Stimulated activated CD4-positive, alpha-beta T cell treated with anti-CD3 and anti-CD28 coated beads, Interleukin-15, amount 100 ng/mL, for 48 hours (primary cell): ENCODE measurements at places on chromosomes 16 and 17.

DNA sequence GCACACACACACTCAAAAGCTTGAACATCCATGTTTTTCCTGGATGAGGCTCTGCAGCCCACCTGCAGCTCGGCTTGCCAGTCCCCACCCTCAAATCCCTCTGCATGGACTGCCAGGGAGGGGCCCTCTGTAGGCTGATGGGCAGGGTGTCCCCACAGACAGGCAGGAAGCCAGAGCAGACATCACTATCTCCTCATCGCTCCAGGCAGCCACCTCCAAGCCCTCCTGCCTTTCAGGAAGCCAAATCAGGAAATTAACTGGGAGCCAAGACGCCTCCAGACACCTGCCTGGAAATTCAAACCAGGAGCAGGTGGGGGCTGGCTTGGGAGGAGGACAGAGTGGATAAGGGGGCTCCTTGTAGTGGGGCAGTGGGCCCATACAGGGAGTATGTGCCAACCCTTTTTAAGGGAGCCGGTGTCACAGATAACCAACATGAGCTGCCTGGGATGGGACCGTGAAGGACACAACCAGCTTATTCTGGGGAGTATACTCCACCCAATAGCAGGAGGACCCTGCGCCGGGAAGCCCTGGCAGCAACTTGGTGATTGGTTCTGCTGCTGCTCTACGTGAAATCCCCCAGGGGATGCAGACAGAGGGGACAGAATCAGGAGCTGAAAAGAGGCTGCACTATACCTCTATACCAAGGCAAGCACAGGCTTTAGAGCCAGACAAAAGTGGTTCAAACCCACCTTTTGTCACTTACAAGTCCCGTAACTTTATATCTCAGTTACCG lies 139.1 kb downstream of the CCT6B start:
- no peak for DNase-seq

- DNase-seq = no peak
Observed at GRCh38 chr17:37710344-37710886, 34.4 kb downstream of the HNF1B start.

- no peak for DNase-seq
Observed at GRCh38 chr16:5581908-5582307, 484.3 kb upstream of the EEF2KMT start.

DNA sequence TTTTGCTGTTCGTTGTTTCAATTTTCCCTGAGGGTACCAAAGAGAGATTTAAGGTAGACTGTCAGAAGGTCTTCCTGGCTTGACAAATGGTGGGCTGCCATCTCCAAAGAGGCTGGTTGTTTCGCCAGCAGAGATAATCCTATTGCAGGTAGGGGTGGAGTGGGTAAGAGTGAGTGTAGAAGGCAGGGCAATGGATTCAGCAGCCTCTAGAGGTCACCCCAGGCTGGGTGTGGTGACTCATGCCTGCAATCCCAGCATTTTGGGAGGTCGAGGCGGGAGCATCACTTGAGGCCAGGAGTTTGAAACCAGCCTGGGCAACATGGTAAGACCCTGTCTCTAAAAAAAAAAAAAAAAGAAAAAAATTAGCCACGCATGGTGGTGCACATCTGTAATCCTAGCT lies 34.6 kb downstream of the DCAKD start:
- no peak for DNase-seq

DNA sequence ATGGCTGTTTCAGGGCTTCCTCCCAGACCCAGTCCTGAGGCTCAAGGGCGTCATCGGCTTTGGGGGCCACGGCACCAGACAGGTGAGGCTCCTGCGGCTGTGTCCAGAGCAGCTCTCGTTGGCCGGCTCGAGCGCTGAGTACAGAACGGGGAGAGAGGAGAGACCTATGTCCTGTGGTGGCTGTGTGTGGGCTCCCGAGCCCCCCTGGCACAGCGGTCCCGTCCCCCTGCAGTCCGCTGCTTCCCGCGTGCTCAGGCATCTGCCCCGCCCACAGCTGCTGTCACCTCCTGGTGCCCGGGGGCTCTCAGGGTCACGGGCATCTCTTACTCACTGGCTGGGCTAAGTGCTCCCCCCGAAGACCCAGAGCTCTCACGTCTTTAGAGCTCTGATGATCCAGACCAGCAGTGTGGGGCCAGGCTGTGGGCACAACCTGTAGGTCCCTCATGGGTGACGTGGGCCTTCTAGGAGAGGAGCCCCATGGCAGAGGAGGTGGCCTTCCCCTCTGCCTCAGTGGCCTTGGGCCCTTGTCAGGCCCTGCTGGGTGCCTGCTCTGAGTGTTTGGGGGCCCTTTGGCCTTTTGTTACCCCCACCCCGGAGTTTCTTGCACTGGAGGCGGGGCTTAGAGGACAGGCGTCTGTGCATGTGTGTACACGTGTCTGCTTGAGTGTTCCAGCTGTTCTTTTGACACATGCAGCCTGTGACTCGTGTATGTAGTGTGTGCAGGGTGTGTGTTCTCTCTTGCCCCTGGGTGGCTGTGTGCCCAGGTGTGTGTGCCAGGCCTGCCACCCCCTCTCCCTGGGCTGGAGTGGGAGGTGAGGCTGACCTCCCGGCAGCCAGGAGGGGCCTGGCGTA lies 3.5 kb downstream of the WDR90 start:
- no peak for DNase-seq

DNA sequence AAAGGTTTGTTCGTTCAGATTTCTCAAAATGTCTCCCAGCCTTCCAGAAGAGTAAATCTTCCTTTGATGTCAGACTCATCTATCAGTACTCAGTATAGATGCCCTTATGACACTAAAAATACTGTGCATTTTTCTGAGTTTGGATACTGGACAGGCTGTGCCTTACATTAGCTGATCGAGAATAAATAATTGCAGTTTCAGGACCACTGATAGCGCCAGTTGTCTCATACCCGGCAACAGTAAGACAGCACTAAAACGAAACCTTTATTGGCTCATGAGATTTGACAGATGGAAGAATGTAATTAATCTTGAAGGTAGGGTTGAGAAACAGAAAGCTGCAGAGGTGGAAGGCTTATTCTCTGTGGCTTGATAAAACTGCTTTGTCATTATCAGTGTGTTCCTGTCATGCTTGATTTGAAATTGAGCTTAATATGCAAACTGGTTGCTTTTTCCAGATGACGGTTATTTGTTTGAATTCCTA lies 1.2 kb downstream of the ATP6V0A1 start:
- no peak for DNase-seq

DNA sequence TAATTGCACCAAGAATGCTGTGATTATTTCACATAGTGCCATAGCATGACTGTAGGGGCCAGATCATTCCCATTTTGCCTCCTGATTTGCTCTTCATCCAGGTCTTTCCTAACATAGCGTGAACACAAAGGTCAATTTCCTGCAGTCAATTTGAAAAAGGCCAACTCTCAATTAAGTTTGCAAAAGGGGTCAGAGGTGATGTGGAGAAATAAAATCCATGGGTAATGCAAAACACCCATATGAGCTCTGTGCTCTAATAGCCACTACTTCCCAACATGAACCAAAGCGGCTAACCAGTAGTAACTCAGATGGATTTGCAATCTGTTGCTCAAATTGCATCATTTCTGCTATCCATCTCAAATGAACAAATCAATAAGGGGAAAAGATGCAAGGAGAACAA lies 275.5 kb upstream of the SOX9 start:
- no peak for DNase-seq

- no peak for DNase-seq
Observed at GRCh38 chr16:23724096-23724784, 11.2 kb upstream of the ERN2 start.

GRCh38 chr17:77893144-77894044 lies 65.1 kb upstream of the TNRC6C start:
- no peak for DNase-seq

DNA sequence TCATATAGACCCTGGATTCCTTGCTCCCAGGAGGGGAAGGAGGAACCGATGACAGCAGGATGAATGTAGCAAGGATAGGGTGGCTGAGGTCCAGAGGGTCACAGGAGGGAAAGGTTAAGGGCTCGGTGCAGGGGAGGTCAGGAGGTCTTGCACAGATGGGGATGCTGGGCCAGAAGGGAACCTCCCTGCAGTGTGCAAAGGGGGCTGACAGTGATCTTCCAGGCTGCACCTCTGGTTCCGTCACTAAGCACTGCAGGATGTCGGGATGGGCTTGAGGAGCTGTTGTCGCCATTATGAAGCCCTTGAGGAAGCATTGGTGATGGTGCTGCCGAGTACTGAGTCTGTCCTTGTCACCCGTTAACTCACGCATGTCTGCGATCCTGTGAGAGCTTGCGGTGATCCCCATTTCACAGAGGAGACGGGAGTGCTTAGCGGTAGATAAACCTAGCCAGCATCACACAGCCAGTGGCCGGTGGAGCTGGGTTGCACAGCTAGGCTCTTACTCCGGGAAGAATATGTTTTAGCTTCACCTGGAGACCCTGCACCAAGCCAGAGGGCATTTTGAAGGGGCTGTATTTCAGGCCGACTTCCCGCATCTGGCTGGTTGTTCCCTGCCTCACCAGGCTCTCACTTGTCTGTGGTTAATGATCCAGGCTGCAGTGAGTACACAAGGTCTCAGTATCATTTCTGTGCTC lies 120.4 kb downstream of the SNX29 start:
- DNase-seq = no peak

DNA sequence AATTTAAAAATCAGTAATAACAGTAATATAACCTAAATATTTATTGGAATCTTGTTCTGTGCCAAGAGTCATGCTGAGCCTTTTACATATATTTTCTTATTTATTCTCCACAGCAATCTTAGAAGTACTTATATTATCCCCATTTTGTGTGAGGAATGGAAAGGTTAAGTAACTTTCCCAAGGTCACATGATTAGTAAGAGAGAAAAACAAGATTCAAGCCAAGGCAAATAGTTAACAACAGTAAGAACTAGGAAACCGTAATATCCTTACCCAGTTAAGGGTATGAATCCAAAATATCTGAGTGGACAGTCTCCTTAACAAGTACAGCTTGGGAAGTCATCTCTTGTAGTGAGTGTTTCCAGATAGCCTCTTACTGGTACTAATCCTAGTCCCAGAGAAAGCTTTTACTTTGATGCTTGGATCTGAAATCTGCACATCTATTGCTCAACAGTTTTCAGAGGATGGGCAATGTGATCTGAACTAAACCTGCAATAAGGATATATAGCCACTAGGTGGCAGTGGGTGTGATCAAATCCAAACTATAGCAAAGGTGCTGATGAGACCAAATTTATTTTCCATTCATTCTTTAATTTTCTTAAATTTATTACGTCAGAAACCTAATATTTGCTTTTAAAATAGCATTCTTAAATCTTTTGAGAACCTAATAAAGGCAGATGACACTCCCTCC lies 23.3 kb downstream of the SHISA6 start:
- no peak for DNase-seq

GRCh38 chr17:66348584-66349165 lies 46.3 kb downstream of the PRKCA start:
- no peak for DNase-seq

DNA sequence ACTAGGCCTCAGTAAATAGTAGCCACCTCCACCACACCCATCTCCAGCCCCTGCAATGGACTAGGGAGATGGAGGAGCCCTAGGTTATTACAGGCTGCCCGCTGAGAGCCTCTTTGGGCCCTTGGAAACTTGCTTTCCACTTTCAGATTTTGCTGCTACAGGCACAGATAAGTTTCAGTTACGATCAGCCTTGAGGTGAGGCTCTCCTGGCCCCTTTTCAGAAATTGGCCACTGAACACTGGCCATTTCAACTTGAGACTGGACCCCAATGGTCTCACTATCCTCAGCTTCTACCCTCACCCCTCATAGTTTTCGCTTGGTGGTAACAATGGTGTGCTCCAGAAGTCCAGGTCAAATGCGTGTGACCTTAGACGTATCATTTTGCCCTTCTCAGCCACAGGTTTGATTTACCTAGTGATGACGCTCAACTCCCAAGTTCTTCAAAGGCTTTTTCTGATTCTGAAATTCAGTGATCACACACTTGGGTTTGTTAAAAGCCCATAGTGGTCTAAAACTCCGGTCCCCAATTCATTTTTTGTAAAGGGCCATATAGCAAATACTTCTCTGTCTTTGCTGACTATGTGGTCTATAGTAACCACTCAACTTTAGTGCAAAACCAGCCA lies 1.0 kb downstream of the PMM2 start:
- no peak for DNase-seq

DNA sequence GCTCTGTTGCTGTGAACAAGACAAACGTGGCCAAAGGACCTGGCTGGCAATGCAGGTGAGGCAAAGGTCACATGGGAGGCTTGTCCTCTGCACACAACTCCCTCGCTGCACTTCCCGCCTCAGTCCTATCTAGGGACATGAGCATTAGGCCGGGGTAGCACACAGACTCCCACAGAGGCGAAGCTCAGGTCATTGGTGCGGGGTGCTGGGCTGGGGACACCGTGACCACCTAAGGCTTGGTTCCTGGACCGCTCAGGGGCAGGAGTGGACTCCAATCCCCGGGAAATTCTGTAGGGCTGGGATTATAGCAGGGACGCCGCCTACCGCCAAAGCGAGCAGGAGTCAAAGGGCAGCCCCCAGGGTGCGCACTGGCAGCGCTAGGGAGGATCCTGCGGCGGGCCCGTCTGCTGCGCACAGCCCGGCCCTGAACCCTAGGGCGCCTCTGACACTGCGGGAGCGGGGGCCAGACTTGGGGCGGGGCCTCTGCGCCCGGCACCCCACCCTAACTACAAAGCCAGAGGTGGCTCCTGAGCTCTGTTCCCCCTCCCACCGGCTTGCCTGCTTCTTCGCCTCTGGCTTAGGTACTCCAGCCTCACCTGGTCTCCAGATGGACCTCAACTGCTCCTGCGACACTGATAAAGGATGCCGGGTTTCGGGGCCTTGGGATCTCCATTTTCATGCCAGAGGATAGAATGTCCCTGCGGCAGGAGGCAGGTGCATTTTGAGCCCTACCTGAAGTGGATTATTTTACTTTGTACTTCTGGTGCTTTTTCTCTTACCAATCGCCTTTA lies 3.9 kb upstream of the MT1B start:
- no peak for DNase-seq

GRCh38 chr16:23640615-23640930 lies 537 bp downstream of the PALB2 start:
- DNase-seq = no peak

DNA sequence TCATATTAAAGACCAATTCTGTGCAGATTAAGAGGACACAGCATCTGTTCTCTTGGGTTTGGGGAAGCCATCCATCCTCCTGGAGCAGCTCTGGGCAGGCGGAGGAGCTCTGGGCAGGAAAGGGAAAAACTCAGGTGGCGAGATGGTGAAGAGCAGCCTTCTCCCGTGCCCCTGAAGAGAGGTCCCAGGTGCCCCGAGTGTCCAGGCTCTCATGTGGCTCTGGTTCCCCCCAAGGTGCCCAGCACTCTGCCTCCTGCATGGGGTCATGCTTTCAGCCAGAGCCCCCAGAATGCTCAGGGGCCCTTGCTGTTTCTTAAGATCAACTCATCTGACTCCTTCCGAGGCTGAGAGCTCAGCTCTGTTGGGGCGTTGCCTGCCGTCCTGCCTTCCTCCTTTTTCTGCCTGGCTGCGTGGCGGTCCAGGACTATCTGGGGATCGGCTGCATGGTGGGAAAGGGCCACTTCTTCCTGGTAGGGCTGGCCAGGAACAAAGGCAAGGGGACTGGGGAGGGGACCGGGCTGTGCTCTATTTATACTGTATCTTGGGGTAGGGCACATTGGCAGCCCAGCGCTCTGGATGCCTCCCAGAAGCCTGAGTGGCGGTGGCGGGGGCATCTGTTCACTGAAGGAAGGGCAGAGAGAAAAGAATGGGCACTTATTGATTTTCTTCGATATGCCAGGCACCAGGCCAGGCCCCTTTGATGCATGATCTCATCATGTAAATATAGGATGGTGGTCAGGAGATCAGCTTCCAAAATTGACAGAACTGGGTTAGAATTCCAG lies 103.2 kb upstream of the SDK2 start:
- no peak for DNase-seq
